ENCODE measurements at places on chromosomes 1 and 21.

DNA sequence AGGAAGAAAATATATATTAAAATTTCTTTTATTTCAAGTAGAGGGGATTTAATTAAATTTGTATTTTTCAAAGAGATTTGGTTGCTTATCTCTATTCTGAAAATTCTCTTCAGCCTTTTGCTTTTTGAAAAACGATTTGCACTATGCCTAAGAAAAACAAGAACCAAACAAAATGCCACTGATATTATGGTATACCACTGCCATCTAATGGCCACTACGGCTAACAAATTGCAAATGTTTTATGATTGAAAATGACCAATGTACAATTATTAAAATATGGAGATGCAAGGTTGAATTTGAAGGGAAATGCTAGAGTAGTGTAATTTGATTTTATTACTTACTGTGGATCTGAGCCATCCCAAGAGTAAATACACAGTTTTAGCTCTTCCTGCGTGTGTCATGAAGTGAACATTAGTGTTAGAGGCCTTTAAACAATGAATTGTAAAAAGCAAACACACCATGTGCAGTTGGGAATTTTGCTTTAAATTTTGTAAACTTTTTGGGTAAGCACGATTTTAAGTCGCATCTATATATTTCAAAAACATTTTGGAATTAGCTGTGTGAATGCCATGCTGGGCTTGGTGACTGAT lies 137.4 kb upstream of the USP25 start:
- DNase-seq = no peak

GRCh38 chr1:119318466-119319309 lies 49.9 kb upstream of the HAO2 start:
- DNase-seq = no peak

- no peak for DNase-seq
These were observed 19.0 kb downstream of the SDC3 start for GRCh38 chr1:30889511-30889910.

- DNase-seq = peak; percentile 12
These were observed 86.0 kb downstream of the LRRC53 start for GRCh38 chr1:74426208-74426937.

DNA sequence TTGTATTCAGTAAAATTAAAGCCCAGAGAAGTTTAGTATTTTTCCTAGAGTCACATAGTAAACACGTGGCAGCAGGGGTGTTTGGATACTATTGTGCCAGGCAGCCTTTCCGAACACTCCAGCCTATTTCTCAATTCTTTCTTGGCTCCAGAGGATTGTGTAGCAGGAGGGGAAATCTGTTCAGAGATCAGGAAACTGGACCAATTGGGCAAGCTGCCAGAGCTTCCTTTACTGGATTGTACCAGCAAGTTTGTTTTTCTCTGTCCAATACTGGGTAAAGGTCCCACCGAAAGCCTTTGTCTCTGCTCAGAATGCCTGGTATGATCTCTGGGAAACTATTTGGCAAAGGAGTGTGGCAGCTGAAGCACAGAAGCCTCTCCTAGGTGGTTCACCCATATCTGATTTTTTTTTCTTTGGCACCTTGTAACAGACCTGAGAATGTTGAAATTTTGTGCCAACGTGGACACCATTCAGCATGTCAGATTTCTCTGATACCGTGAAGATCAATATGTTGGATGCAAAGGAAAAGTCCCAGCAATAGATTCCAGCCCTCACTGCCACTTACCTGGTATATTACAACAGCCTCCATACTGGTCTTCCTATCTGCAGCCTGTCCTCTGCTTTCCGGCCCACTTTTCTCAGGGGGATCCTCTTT lies 126.2 kb downstream of the FGGY start:
- no peak for DNase-seq

DNA sequence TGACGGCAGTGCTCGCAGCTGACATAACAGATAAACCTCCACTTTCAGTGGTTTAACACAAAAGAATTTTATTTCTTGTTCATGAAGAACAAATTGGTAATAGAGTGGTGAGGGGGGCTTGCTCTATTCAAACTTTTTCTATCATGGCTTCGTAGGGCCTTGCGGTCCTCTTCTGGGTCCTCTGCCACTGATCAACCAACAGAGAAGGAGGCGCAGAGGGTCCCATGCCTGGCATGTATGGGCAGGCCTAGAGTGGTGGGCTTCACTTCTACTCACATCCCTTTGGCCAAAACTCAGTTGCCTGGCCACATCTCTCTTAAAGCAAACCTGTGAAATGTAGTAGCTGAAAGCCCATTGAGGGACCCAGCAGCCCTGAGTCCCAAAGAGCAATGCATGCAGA lies 460.5 kb downstream of the SIPA1L2 start:
- no peak for DNase-seq

DNA sequence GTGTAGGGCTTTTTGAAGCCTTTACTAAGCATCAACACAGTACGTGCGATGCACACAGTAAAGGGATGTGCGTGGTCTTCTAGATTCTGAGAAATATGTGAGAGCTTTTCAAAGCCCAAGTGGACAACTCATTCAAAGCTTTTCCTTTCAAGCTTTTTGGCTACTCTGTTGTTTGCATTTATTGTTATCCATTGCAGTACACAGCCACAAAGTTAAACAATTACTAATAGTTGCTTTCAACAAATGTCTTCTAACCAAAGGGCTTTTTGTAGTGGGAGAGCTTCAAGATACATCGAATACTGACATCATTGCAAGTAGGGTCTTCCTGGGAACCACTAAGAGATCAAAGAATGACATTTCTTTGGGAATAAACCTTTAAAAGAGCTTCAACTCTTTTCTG lies 97.9 kb upstream of the ETV3 start:
- no peak for DNase-seq

- DNase-seq = peak; percentile 58
These were observed 7.7 kb upstream of the LMNA start for GRCh38 chr1:156106624-156107488.

DNA sequence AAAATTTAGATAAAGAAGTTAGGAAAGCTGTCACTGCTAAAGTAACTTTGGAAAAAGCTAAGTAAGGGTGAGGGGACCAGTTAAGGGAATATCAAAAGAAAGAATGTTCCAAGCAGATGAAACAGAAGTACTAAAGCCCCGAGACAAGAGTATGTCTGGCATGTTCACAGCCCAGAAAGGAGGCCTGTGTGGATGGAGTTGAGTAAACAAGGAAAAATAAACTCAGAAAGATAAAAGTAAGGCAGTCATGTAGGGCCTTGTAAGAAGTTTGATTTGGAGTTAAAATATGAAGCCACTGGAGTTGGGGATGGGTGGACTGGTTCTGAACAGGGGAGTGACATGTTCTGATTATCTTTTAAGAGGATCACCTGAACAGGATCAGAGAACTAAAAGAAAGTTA lies 177.9 kb downstream of the CDC42BPA start:
- DNase-seq = no peak

GRCh38 chr1:93817819-93818569 lies 61.0 kb downstream of the DNTTIP2 start:
- no peak for DNase-seq

DNA sequence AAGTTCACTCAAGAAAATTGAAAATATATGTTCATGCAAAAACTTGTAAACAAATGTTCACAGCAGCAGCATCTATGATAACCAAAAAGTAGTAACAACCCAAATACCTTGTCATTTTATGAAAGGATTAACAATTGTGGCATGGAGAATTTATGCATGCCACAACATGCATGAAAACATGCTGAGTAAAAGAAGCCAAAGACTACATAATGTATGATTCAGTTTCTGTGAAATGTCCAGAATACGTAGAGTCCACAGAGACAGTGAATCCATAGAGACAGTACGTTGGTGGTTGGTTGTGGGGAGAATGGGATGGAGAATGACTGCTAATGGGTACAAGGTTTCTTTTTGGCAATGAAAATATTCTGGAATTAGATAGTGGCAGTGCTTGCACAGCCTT lies 148.7 kb downstream of the MAST2 start:
- no peak for DNase-seq

GRCh38 chr1:173223031-173223380 lies 15.9 kb upstream of the TNFSF4 start:
- no peak for DNase-seq

- DNase-seq = peak; percentile 48
These were observed 3.4 kb upstream of the NVL start for GRCh38 chr1:224333309-224333926.

DNA sequence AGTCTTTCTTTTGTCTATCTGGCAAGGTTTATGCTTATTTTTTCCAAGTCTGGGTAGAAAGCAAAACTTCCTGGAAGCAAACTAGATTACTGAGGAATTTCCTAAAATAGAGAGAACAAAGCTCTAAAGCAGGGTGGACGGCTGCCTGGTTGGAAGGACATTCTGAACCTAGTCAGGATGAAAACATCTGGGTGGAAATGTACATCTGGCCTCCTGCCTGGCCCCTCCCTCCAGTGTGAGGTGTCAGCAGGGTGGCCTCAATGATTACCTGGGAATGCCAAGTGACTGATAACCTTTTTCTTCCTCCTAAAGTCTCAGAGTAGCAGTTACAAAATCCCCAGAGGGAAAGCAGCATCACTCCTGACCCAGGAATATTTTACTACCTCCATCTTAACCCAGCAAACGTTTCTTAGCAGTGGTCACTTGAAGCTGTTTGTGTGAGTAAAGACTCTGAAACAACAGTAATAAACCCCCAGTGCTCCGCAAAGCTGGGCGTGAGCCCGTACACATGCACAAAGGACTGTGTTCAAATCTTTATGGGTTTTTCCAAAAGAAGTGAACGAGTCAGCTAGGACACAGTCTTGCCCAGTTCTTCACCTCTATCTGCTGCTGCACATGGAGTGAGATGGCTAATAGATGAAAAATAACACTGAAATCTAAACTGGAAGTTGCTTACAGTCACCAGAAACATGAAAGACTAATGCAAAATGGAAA lies 18.9 kb downstream of the ANGPTL7 start:
- no peak for DNase-seq

DNA sequence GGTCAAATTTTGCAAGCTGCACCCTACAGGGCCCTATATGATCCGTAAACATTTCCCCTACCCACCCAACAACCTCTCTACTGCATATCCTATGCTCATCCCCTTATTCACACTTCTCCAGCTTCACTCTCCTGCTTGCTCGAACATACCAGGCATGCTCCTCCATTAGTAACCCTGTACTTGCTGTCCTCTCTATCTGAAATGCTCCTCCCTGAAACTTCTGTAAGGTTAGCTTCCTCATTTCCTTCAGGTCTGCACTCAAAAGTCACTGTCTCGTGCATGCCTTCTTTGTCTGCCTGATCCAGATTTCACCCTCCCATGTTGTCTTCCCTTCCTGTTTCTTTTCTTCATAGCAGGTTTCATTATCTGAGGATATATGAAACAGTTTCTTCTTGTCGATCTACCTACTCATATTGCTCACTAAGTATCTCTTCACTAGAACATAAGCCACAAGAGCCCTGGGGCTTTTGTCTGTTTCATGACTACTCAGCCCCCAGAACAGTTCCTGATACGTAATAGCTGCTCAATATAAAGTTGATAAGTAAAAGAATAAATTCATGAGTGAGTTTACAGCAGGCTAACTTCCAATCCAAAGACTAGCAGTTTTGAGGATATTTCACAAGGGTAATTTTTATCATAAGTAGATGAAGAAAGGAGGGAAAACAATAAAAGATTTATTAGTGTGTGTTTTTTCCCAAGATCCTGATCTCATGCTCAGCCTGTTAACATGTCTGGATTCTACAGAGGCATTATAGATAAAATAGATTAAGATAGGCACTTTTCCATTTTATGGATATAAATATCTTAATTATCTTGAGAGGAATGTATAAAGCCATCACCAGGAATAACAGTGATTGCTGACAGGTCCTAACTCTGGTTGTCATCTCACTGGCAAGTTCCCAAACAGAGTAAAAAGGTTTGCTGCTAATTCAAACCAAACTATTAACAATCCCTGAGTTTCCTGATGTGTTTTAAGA lies 392.5 kb upstream of the ESRRG start:
- DNase-seq = no peak

DNA sequence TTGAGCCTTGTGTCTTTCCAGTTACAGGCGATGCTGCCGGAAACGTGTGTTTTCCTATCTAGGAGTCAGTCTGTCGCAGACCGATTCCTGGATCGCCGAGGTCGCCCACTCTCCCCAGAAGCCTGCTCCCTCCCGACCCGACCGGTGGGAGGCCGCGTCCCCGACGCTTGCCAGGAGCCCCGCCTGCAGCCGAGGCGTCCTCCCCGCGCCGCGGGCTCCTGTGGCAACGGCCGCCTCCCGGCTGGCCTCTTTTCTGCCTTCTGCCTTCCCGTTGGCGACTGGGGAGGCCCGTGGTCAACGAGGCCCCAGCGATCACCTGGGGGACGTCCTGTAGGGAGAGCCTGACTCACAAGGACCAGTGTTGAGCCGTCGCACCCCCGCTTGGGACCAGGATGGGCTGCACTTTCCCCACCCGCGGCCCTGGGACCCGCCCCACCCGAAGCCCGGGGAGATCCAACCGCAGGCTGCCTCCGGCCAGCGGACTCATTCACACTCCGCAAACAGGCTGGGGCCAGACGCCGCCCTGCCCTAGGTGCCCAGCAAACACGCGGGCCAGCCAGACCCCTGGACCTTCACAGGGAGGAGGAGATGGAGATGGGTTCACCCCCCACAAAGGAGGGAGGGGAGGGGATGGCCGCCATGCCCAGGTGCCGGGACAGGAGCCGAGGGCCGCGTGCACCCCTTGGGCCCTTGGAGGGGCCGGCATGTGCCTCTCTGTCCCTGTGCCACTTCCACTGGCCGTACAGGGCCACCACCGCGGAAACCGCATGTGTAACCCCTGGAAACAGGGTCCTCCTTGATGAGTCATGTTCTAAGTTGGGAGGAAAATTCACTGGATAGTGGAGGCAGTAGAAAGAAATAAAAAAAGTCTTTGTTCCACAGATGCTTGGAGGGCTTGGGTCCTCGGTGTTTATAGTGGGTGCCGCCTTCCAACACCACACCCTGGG lies 7.2 kb upstream of the COL6A1 start:
- DNase-seq = no peak

GRCh38 chr1:11728126-11728806 lies 7.7 kb upstream of the AGTRAP start:
- DNase-seq = no peak

DNA sequence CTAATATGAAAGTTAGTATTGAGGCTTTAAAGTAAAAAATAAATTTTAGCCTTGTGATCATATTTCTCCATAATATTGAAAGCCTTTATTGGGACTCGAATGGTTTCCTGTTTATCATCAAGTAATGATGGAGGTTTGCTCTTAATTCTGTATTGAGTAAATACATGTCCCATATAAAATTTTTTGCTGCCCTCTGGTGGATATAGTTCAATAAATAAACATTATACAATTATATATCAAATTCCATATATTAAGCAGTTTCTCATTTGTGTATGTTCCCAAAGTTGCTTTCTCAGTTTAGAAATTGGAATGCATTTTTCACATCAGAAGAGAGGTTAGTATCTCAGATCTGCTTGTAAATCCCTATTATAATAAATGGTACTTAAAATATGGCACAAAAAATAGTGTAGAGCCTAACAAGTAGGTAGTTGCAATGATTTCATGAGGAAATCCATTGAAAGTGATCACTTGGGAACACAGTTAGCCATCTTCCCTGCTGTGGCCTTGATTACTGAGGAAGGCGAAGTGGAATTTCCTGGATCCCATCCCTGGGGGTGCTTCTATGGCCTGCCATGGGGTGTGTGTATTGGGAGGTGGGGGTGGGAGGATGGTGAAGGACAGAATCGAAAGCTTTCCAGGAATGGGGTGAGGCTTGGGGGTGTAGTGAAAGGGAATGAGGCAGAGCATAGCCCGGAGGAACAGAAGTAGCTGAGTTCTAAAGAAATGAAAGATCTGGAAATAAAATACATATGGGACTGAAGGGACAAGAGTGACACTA lies 84.1 kb upstream of the C21orf91 start:
- DNase-seq = no peak

- no peak for DNase-seq
These were observed 79.1 kb downstream of the CACNA1E start for GRCh38 chr1:181562395-181562794.
